ENCODE measurements at places on chromosomes 12 and 14.
A peak's percentile ranks its signal among the peaks of the same experiment; 100 is the strongest.

DNA sequence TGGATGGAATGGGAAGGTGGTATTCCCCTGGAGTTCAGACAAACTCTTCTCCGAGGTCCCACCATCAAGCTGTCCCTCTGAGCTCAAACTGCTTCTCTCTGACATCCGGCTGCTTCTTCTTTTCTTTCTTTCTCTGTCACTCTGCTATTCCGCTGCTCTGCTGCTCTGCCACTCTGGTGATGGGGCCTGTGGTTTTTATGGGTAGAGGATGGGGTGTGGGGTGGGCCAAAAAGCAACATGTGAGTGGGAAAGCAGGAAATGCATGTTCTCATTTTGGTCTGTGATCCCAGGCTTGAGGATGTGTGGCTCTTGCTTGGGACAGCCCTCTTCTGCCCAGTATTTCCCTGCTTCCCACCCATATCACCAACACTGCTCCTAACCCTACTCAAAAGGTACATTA, 30.6 kb downstream of the CLECL1 start:
- DNase-seq = no peak

- DNase-seq = no peak
Measured at GRCh38 chr12:51869931-51870330, 18.0 kb upstream of the ANKRD33 start.

DNA sequence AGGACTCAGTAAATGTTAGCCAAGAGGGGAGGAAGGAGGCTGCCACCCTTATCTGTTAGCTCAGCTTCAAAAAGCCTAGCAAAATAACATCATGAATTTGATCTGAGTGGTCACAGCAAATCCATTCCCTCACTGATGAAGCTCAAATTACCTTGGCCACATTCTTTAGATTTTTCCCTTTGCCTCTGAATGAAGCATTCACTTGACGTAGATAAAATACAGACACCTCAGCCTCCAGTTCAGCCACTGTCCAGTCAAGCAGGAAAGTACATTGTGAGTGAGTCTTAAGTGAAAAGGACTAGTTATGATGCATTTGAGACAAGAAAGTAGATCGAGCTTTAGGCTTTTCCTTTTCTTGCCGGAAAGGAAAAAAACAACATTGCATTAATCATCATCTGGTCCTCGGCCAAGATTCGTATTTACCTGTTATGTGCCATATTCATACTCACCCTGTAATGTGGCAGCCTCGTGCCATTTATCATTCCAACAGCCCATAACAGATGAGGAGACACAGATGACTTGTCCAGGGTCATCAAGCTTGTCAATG, 146.5 kb downstream of the ETV6 start:
- no peak for DNase-seq

DNA sequence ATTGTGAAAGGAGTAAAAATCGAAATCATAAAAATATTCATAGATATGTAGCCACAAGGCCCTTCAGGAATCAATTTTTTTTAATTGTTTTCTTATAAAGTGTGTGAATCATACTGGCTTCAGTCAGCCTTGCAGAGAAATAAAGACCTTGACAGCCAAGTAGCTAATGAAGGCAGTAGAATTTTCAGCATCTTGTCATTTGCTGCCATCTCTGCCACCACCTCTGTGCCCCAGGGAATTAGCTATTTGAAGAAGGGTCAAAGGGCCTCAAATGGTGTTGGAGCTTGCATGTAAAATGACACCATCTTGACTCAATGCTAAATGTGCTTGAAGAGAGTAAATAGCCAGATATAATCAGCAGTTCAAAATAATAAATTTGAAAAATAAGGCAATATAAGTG, 359.4 kb upstream of the DCN start:
- no peak for DNase-seq

DNA sequence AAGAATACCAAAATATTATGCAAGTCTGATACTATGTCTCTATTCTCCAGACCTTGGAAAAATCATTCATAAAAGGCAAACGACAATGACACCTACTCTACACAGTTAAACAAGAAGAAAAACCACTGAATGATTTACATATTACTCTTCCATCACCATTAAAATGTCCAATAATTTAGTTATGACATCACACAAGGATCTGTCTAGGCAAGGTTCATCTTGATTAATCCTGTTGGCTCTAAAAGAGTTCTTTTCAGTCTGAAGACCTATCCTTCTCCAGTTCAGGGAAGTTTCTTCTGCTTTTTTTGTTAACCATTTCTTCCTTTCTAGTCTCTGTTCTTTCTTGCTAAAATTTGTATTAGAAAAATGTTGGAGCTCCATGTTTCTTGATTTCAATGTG, 64.0 kb downstream of the OSBPL8 start:
- no peak for DNase-seq

DNA sequence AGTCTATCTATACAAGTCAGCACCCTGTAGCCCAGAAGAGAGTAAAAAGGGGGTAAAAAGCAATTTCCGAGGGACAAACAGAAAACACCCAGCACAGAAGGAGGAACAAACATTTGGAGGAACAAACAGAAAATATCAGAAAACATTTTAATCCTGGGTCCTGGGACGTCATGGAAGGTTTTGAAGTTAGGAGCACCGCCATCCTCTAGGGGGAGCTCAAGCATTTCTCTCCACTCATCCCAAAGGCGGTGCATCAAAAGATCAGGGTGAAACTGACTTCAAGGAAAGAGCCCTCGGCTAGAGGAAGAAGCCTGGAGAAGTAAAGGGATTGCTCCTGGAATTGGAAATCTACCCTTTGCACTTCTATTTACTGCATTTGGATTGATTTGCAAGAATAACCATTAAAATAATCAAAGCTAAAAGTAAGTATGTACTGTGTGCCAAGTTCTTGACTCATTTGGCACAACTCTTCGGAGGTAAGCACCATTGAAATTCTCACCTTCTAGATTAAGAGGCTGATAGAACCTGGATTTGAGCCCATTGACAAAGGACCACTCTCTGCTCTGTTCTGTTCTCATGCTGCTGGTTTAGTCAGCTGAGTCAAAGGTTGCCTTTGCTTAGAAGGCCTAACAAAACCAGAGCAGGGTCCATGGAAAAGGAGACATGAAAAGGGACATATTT, 17.2 kb upstream of the POC1B start:
- DNase-seq = peak; percentile 45

DNA sequence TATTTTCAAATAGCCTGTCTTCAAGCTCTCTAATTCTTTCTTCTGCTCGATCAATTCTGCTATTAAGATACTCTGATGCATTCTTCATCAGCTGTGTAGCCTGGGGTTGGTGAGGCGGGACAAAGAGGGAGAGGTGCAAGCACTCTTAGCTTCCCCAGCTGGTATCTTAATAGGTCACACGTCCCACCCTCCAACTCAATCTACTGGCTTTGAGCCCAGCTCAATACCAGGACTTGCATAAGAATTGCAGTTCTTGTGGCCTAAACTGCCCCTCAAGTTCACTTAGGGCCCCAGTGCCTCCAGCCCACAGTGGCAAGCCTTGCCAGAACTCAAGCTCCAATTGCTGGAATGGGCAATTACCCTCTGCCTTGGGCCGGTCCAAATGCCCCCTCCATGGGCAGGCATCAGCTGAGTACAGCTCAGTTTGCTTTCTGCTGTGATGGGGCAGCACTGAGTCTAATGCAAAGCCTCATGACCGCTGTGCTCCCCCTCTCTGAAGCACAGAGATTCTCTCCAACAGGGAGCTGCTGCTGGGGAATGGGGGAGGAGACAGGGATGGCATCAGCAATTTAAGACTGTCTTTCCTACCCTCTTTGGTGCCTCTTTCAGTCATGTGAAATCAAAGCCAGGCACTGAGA, 5.6 kb upstream of the SPATA7 start:
- no peak for DNase-seq

DNA sequence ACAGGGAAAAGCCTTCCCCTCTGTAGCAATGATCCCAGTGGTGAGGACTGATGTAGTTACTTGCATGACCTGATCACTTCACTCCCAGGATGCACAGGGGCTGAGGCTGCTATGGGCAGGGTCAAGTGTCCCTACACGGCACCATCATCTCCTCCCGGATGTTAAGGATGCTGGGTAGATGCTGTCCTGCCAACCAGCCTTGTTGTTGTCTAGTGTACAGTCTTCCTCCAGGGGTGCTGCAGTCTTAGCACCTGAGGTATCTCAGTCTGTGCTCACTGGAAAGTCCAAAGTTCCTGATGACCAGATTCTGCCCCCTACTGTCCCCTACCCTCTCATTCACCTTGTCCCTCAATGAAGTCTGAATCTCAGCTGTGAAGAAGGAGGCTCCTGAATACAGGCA, 20.1 kb downstream of the CPM start:
- no peak for DNase-seq

DNA sequence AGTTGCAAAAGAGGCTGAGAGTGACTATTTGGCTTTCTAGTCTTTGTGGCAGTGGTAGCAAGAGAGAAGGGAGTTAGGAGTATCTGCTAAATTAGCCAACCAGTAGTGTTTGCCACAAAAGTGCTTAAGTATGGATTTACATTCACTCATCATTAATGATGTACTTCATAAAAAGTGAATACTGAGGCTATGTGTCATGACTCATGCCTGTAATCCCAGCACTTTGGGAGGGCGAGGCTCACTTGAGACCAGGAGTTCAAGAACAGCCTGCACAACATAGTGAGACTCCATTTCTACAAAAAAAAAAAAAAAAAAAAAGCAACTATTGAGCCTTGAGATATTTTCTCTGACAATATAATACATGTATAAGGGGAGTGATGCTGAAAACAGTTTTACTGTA, 36.8 kb downstream of the CCDC177 start:
- no peak for DNase-seq

DNA sequence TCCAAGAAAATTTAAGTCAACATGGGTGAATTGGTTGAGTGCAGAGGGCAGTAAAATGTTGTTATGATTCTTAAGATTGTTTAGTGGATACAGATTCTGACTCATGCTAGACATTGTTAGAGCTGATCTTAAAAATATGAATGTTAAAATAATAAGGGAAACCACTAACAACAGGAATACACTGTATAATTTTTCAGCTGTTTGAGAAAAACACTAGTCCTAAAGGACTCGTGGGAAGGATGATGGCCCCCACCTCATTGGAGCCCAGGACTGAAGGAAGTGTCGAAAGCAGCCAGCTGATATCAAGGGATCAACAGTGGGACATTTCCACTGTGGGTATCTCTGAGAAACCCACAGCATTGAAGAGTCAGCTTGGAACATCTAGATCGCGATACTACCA, 82.9 kb upstream of the SCAF11 start:
- no peak for DNase-seq

DNA sequence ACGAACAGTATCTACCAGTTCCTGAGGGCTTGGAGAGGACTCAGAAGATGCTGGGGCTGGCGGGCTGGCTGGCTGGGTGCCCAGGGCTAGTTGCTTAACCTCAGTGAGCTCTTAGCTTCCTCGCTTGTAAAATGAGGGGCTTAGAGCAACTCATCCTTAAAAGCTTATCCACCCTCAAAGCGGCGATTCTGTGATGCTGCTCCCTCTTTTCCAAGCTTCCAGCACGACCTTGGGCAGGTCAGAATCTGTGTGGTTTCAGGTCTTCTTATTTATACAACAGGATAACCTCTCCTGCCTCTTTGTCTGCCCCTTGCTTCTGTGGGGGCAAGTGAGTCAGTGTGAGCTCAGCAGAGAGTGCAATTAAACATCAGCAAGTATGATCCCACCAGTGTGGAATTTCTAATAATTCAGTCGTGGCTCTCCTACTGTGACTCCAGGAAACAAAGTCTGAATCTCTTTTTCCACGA, 281.8 kb downstream of the KSR2 start:
- no peak for DNase-seq

Data from GM10248 (cell line).